Activated B cell treated with CpG ODN at 0.5 μM for 24 hours (primary cell): ENCODE measurements at places on chromosomes 16 and 17. TPM values are rescaled to one million over a fixed set of nuclear protein-coding genes. Genes with fewer than 3 reads are reported as not detected.

GRCh38 chr17:63698381-63698885 lies 1.5 kb downstream of the LIMD2 start:
- peaks cover 71% of the 10 kb centered on the region for H3K4me1 ChIP-seq
- peak overlapping the region; percentile 96 for H3K4me3 ChIP-seq
- peak overlapping the region; percentile 97 for H3K27ac ChIP-seq
- no peaks in the 10 kb centered on the region for H3K27me3 ChIP-seq
- DNase-seq, result peak; percentile 42
- peaks cover 45% of the 10 kb centered on the region for H3K36me3 ChIP-seq

- no peaks in the 10 kb centered on the region for H3K27me3 ChIP-seq
- H3K4me3 ChIP-seq, result no peak overlapping the region
- H3K4me1 ChIP-seq, result no peaks in the 10 kb centered on the region
Measured at GRCh38 chr16:5605404-5605803, 507.8 kb upstream of the EEF2KMT start.

- no peaks in the 10 kb centered on the region for H3K27me3 ChIP-seq
- peak overlapping the region; percentile 71 for H3K27ac ChIP-seq
- H3K4me1 ChIP-seq, result peaks cover 59% of the 10 kb centered on the region
- H3K4me3 ChIP-seq, result peak overlapping the region; percentile 64
Measured at GRCh38 chr17:42453439-42453838, 5.2 kb upstream of the ATP6V0A1 start.

- no peak overlapping the region for H3K27ac ChIP-seq
- peaks cover 53% of the 10 kb centered on the region for H3K36me3 ChIP-seq
- no peak overlapping the region for H3K4me3 ChIP-seq
- H3K27me3 ChIP-seq, result no peaks in the 10 kb centered on the region
Measured at GRCh38 chr17:67974185-67974584, 22.1 kb downstream of the C17orf58 start.

- DNase-seq, result no peak
- no peaks in the 10 kb centered on the region for H3K27me3 ChIP-seq
- H3K4me1 ChIP-seq, result no peaks in the 10 kb centered on the region
- H3K27ac ChIP-seq, result no peak overlapping the region
Measured at GRCh38 chr17:32654324-32654723, 167.5 kb downstream of the CDK5R1 start.

DNA sequence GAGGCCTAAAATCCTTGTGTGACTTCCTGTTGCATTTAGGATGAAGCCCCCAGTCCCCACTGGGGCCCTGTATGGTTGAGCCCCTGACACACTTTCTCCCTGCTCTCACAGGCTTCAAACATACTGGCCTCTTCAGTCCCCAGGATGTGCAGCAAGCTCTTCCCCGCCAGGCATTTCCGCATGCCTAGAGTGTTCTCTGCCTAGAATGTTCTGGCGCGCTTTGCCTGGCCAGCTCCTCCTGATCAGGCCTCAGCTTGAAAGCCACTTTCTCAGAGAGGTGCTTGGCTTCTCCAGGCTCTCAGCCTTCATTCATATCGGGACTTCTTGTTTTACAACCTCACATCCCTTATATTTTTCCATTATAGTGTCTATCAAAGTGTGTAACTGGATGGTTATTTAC lies 123.7 kb downstream of the SPACA3 start:
- no peaks in the 10 kb centered on the region for H3K36me3 ChIP-seq
- H3K27ac ChIP-seq, result no peak overlapping the region
- no peak overlapping the region for H3K4me3 ChIP-seq
- DNase-seq, result no peak
- H3K27me3 ChIP-seq, result peaks cover 7% of the 10 kb centered on the region

DNA sequence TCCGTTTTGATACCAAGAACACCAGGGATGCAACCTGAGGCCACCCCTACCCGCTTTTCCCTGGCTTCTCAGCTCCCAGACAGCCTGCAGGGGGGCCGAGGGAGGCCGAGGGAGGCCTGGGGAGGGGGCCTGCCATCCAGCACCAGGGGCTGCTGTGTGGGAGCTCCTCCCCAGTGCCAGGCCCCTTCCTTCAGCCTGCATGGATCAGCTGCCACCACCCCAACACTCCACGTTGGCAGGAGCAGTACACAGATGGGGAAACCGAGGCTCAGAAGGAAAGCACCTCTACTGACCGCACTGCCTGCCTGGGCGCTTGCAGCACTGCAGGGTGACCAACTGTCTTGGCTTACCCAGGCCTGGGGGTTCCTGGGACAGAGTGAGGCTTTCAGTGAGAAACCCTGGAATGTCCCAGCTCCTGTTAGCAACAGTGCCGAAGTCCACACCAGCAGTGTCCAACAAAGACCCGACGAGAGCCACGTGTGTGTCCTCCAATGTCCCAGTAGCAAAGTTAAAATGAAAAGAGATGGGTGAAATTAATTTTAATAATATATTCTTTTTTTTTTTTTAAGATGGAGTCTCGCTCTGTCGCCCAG lies 5.3 kb upstream of the OSGIN1 start:
- no peaks in the 10 kb centered on the region for H3K36me3 ChIP-seq
- no peak overlapping the region for H3K27ac ChIP-seq
- H3K4me3 ChIP-seq, result no peak overlapping the region
- no peaks in the 10 kb centered on the region for H3K4me1 ChIP-seq
- H3K27me3 ChIP-seq, result no peaks in the 10 kb centered on the region

- H3K36me3 ChIP-seq, result no peaks in the 10 kb centered on the region
- no peak for DNase-seq
- H3K4me1 ChIP-seq, result no peaks in the 10 kb centered on the region
- no peak overlapping the region for H3K4me3 ChIP-seq
- H3K27me3 ChIP-seq, result no peaks in the 10 kb centered on the region
Measured at GRCh38 chr16:59090541-59090940, 356.4 kb upstream of the GOT2 start.

DNA sequence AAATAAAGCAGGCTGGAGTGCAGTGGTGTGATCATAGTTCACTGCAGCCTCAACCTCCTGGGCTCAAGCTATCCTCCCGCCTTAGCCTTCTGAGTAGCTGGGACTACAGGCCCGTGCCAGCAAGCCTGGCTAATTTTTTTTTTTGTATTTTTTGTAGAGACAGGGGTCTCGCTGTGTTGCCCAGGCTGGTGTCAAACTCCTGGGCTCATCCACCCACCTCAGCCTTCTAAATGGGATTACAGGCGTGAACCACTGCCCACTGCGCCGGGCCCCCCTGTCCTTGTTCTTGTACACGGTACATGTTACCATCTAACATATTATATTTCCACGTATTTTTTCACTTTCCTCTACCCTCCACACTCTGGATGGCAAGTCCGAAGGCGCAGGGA lies 3.1 kb upstream of the CDH3 start:
- H3K4me1 ChIP-seq, result peaks cover 14% of the 10 kb centered on the region
- H3K27me3 ChIP-seq, result peaks cover 37% of the 10 kb centered on the region
- no peak overlapping the region for H3K4me3 ChIP-seq
- no peak overlapping the region for H3K27ac ChIP-seq
- H3K36me3 ChIP-seq, result no peaks in the 10 kb centered on the region

GRCh38 chr16:3744018-3744417 lies 26.7 kb upstream of the TRAP1 start:
- no peak overlapping the region for H3K4me3 ChIP-seq
- H3K27ac ChIP-seq, result no peak overlapping the region

GRCh38 chr17:73393962-73394361 lies 82.2 kb upstream of the CDC42EP4 start:
- no peak overlapping the region for H3K27ac ChIP-seq
- H3K27me3 ChIP-seq, result no peaks in the 10 kb centered on the region
- H3K36me3 ChIP-seq, result peaks cover 50% of the 10 kb centered on the region
- no peak for DNase-seq
- no peaks in the 10 kb centered on the region for H3K4me1 ChIP-seq

DNA sequence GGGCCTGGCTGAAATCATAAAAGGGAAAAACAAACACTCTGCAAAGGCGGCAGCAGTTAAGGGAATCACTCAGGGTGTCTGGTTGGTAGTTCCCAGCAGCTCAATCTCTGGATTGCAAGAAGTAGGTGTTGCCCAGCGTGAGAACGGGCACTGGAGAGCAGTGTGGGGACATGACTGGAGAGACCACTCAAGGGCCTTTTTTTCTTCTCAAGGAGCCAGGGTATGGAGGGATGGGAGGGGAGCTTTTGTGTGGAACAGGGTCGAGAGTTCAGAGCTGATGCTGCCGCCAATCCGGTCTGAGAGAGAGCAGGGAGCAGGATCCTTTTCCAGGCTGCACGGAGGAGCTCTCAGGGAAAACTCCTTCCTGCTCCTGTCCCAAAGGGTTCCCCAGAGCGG lies 15.2 kb downstream of the SCNN1B start:
- H3K4me1 ChIP-seq, result no peaks in the 10 kb centered on the region
- no peaks in the 10 kb centered on the region for H3K36me3 ChIP-seq
- H3K27me3 ChIP-seq, result no peaks in the 10 kb centered on the region
- no peak overlapping the region for H3K4me3 ChIP-seq
- H3K27ac ChIP-seq, result no peak overlapping the region
- DNase-seq, result no peak

DNA sequence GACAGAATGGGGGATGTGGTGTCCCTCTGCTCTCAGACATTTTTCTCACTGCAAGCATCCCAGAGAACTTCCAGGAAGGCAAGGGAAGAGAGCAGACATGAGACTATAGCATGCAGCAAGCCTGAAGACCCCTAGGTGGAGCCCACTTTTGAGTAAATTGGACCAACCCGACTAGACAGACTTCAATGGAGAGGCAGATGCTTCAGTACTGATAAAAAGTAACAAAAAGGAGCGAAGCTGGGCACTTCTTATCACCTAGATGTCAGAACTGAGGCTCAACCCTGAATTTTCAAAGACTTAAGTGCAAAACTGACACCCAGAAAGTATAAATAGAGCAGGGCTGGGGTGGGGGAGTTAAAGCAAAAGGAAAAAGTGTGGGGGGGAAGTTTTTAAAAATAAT lies 130.8 kb downstream of the PMP22 start:
- DNase-seq, result no peak
- H3K36me3 ChIP-seq, result no peaks in the 10 kb centered on the region
- H3K4me3 ChIP-seq, result no peak overlapping the region
- H3K4me1 ChIP-seq, result no peaks in the 10 kb centered on the region
- no peaks in the 10 kb centered on the region for H3K27me3 ChIP-seq

GRCh38 chr16:12215277-12216105 lies 239.0 kb downstream of the SNX29 start:
- no peak for DNase-seq
- H3K27ac ChIP-seq, result no peak overlapping the region
- H3K27me3 ChIP-seq, result no peaks in the 10 kb centered on the region
- H3K4me1 ChIP-seq, result no peaks in the 10 kb centered on the region
- peaks cover 84% of the 10 kb centered on the region for H3K36me3 ChIP-seq

- DNase-seq, result no peak
- no peak overlapping the region for H3K4me3 ChIP-seq
- H3K4me1 ChIP-seq, result peaks cover 48% of the 10 kb centered on the region
- H3K36me3 ChIP-seq, result no peaks in the 10 kb centered on the region
- peak overlapping the region; percentile 41 for H3K27ac ChIP-seq
Measured at GRCh38 chr17:10064536-10064935, 133.9 kb downstream of the GAS7 start.

DNA sequence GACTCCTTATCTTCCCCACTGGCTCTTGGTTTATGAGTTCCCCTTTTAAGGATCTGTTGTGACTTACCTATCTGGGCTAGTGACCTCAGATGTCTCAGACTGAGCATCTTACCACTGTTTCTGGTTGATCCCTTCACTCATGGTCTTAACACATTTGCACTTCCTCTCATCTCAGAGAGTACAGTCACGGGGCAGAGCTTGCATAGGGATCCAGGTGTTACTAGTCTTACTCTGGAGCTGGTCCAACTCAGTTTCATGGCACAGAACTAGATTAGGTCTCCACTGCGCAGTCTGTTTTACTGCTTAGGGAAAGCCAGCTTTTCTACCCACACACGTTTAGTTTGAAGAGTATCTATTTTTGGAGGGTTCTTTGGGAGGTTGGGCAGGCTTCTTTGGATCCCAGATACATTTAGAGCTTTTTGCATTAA lies 10.2 kb downstream of the GABARAPL2 start:
- peaks cover 57% of the 10 kb centered on the region for H3K4me1 ChIP-seq
- peak overlapping the region; percentile 22 for H3K27ac ChIP-seq
- H3K36me3 ChIP-seq, result peaks cover 83% of the 10 kb centered on the region
- H3K27me3 ChIP-seq, result no peaks in the 10 kb centered on the region
- no peak overlapping the region for H3K4me3 ChIP-seq
- no peak for DNase-seq

DNA sequence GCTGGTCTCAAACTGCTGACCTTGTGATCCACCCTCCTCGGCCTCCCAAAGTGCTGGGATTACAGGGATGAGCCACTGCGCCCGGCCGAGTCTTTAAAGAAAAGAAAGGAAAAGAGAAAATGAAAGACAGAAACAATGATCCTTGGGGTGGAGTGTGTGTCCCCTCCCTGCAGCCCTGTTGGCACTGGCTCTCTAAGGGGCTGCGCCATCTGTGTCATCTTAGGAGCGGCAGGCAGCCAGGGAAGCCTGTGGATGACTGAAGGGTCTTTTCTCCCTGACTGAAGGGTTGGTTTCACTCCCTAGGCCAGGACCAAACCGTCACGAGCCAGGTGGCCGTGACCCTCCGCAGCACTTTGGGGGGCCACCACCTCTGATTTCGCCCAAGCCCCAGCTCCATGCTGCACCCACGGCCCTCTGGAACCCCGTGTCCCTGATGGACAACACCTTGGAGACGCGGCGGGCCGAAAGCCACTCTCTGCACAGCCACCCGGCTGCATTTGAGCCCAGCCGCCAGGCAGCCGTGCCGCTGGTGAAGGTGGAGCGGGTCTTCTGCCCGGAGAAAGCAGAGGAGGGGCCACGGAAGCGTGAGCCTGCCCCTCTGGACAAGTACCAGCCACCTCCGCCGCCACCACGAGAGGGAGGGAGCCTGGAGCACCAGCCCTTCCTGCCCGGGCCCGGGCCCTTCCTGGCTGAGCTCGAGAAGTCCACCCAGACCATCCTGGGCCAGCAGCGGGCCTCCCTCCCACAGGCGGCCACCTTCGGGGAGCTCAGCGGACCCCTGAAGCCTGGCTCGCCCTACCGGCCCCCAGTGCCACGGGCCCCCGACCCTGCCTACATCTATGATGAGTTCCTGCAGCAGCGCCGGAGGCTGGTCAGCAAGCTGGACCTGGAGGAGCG lies 27.7 kb downstream of the GINS2 start:
- no peak for DNase-seq
- H3K4me1 ChIP-seq, result no peaks in the 10 kb centered on the region
- H3K27ac ChIP-seq, result no peak overlapping the region
- no peaks in the 10 kb centered on the region for H3K27me3 ChIP-seq
- peaks cover 79% of the 10 kb centered on the region for H3K36me3 ChIP-seq

- H3K27ac ChIP-seq, result peak overlapping the region; percentile 100
- H3K4me3 ChIP-seq, result peak overlapping the region; percentile 100
- H3K27me3 ChIP-seq, result peaks cover 2% of the 10 kb centered on the region
- DNase-seq, result no peak
- peaks cover 61% of the 10 kb centered on the region for H3K36me3 ChIP-seq
Measured at GRCh38 chr17:4945944-4946280, 2.4 kb downstream of the PFN1 start.

- H3K36me3 ChIP-seq, result peaks cover 19% of the 10 kb centered on the region
- peaks cover 24% of the 10 kb centered on the region for H3K4me1 ChIP-seq
- peak overlapping the region; percentile 98 for H3K4me3 ChIP-seq
- DNase-seq, result peak; percentile 59
- peak overlapping the region; percentile 99 for H3K27ac ChIP-seq
Measured at GRCh38 chr17:47324224-47325020, 667 bp downstream of the EFCAB13 start.

GRCh38 chr16:87628940-87629339 lies 26.6 kb downstream of the JPH3 start:
- H3K4me3 ChIP-seq, result no peak overlapping the region
- H3K27ac ChIP-seq, result no peak overlapping the region
- H3K36me3 ChIP-seq, result no peaks in the 10 kb centered on the region
- DNase-seq, result no peak
- peaks cover 3% of the 10 kb centered on the region for H3K4me1 ChIP-seq
- peaks cover 27% of the 10 kb centered on the region for H3K27me3 ChIP-seq

Gene ZNF750
- not detected in 2 replicates for total RNA-seq

Gene EXOC7
- 133 and 146 TPM in 2 replicates for total RNA-seq

Gene HBA1
- total RNA-seq, result 109 and 111 TPM in 2 replicates

Gene NPIPB2
- total RNA-seq, result 13.8 and 18.7 TPM in 2 replicates

Gene SRP68
- 73.7 and 76.1 TPM in 2 replicates for total RNA-seq

Gene NOTUM
- total RNA-seq, result 0.22 TPM in 1 of 2 replicates, not detected in the other

Gene CCL8
- total RNA-seq, result not detected in 2 replicates

Gene CDH13
- total RNA-seq, result not detected in 2 replicates

Gene RNF157
- total RNA-seq, result 3.1 and 3.5 TPM in 2 replicates

Gene PERCC1
- total RNA-seq, result 0.24 and 0.33 TPM in 2 replicates

Gene CCDC200
- total RNA-seq, result 0.73 TPM in 1 of 2 replicates, not detected in the other
